ENCODE measurements at places on chromosomes 6 and 20.

- no peak for DNase-seq
These were observed 43.9 kb upstream of the FAM184A start for GRCh38 chr6:119122336-119122735.

GRCh38 chr6:78883651-78884050 is 16.3 kb downstream of the IRAK1BP1 start:
- no peak for DNase-seq

GRCh38 chr20:15555913-15556312 is 1017.3 kb downstream of the KIF16B start:
- no peak for DNase-seq

- DNase-seq: no peak
These were observed 103.3 kb downstream of the IBTK start for GRCh38 chr6:82144007-82144851.

GRCh38 chr6:85395746-85396145 is 54.1 kb upstream of the NT5E start:
- no peak for DNase-seq

- no peak for DNase-seq
These were observed 917.1 kb downstream of the KIF16B start for GRCh38 chr20:15656124-15656523.

DNA sequence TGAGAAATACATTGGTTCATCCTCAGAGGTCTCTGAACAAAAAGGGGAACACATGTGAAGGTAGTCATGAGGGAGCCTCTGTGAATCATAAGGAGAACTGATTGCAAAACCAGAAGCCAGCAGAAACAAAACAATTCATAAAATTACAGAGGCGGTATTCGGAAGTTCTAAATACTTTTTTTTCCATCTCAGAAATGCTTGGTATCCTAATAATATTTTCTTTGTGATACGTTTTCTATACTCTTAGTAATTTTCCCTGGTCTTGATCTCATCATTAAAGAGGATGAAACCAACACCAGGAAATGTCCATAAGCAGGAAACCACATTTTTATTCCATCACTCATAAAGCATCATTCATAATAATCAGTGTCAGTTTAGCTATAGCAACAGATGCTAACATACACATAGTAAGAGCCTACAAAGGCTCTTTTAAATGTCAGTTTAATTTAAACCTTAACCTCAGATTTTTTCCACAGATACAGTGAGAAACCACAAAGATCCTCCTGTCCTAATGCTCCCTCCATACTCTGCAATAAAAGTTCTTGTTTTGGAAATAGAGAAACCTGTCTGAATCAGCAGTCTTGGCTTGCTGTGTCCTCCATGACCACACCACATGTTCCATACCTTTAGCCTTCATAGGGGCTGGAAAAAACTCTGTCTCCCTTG is 29.2 kb downstream of the SGK1 start:
- DNase-seq: peak; percentile 29

- no peak for DNase-seq
These were observed 50.5 kb downstream of the SCAND1 start for GRCh38 chr20:35903843-35904242.

DNA sequence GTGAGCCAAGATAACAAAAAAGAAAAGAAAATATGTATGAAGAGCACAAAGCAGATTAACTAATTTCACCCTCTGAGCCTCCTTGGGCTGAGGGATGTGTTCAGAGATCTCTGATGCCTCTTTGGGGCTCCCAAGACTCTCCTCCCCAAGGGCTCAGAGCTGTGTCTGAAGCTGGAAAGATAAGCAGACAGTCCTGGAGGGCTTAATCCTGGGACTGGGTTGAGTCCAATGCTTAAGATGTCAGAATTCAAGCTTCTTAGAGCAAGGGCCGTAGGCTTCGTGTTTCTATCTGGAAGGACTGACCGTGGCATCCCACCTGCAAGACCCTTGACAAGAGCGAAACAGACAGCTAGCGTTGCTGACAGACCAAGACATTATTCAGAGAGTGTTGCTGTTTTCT is 229.0 kb downstream of the ZMYND8 start:
- DNase-seq: no peak
